Amniotic stem cell (primary cell): ENCODE measurements at places on chromosomes 7 and 10.

DNA sequence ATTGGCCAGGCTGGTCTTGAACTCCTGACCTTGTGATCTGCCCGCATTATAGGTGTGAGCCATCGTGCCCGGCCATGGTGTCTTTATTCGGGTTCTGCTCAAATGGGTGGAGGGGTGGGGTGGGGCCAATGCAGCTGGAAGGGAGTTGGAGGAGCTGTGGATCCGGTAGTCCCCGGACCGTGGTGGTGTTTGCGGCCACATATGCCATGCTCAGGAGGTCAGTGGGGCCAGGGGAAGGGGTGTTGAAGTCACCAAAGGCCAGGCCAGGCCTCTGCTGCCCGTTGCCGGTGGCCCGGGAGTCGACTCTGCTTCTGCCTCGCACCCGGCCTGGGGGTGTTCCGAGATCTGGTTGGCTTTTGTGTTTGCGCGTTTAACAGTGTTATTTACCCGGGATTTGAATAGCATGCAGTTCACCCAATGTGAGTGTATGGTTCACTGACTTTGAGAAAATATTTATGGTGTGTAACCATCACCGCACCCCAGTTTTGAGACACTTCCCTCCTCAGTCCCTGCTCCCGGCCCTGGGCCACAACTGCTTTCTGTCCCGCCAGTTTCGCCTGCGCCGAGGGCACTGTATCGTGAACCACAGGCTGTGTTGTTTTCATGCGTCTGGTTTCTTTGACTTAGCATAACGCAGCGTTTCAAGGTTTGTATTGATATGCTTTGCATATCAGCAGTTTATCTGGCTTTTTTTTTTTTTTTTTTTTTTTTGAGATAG, 10.7 kb downstream of the INPP5A start:
- no peak for DNase-seq

- no peak for DNase-seq
Measured at GRCh38 chr7:99000196-99000903, 122.0 kb downstream of the TRRAP start.

- DNase-seq: no peak
Measured at GRCh38 chr7:127807829-127808228, 155.8 kb downstream of the SND1 start.

- DNase-seq: no peak
Measured at GRCh38 chr7:50605059-50605458, 39.9 kb upstream of the DDC start.
